ENCODE measurements at places on chromosomes 3 and 15.

- no peak for DNase-seq
Measured at GRCh38 chr3:146153429-146153828, 7.6 kb downstream of the PLOD2 start.

- DNase-seq, result no peak
Measured at GRCh38 chr3:66165660-66166059, 55.1 kb upstream of the SLC25A26 start.

DNA sequence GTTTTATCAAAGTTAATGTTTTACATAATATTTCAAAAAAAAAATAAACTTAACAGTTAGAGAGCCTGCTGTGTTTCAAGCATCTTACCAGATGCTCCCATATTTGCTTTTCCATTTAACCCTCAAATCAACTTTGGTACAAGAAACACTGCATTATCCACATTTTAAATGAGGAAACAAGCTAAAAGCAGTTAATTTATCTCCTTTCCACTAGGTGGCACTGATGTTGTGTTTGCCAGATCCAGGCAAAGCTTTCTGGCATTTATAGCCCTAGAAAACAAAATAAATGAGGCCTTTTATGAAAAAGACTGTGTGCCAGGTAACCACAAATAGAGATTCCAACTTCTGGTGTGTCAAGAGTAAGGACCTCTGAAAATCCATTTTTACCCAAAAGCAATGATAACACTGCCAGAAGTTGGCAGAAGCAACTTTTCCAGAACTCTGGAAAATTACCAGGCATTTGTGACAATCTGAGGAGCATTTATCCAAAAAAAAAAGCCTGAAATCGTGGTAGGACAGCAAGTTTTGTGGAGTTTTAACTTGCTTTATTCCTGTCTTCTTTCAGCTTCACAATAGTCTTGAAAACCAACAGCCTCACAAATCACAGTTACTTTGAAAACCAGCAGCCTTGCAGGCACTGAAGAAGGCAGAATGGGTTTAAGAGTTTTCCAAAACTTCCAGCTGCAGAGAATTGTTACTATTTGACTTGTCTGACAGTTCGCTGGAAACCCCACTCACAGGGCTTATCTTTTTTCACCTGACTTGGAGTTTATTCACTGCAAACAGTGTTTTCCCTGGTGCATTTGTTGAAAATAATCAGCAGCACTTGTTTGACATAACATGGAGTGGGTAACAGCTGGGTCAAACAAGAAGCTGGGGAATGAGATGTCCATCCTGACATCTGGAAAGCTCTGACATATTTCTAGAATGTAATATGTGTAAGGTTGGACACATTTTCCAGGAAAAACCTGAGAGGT lies 9.2 kb downstream of the FAM162A start:
- DNase-seq, result peak; percentile 49

GRCh38 chr3:181212271-181212670 lies 222.7 kb upstream of the DNAJC19 start:
- DNase-seq, result no peak

DNA sequence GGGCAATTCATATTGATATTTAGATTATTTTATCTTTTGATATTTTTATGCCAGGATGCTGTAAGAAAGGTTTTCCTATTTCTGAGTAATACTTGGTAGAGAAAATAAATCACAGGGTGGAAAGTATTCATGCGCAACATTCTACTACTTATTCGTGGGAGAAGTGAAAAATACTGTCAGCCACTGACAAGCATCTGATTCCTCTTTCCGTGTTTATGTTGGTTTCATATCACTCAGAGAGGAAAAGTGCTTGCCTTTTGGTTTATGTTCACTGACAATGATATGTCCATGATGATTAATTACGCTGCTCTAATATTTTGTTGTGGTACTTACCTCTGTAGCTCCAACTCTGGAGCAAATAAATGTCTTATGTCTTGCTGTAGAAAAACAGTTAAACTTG lies 429.4 kb downstream of the EDEM1 start:
- DNase-seq, result no peak

- DNase-seq, result no peak
Measured at GRCh38 chr15:40597024-40597423, 3.0 kb downstream of the KNL1 start.

Measured in Jurkat, Clone E6-1 (cell line).